ENCODE measurements at places on chromosomes 7 and 10. TPM values are rescaled to one million over a fixed set of nuclear protein-coding genes. Genes with fewer than 3 reads are reported as not detected.
A peak's percentile ranks its signal among the peaks of the same experiment; 100 is the strongest.

GRCh38 chr7:6279937-6280336 lies 7.5 kb upstream of the CYTH3 start:
- H3K36me3 ChIP-seq: no peaks in the 10 kb centered on the region
- no peaks in the 10 kb centered on the region for H3K27me3 ChIP-seq
- no peak for DNase-seq
- H3K4me3 ChIP-seq: no peak overlapping the region

- H3K27ac ChIP-seq: no peak overlapping the region
- H3K27me3 ChIP-seq: no peaks in the 10 kb centered on the region
- no peak overlapping the region for H3K4me3 ChIP-seq
- no peak for DNase-seq
- H3K4me1 ChIP-seq: no peaks in the 10 kb centered on the region
These were observed 56.9 kb downstream of the ATAD1 start for GRCh38 chr10:87761153-87761552.

Gene GJD4
- not detected for total RNA-seq

DNA sequence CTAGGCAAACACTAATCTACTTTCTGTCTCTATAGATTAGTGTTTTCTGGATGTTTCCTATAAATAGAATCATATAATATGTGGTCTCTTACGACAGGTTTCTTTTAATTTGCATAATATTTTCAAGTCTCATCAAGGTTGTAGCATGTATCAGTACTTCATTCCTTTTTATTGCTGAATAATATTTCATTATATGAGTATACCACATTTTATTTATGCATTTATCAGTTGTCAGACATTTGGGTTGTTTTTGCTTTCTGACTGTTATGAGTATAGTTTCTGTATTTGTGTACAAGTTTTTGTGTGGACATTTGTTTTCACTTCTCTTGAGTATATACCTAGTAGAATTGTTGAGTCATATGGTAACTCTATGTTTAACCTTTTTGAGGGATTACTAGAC lies 48.2 kb downstream of the SHOC2 start:
- no peak overlapping the region for H3K27ac ChIP-seq
- H3K4me3 ChIP-seq: no peak overlapping the region
- no peak for DNase-seq
- H3K36me3 ChIP-seq: no peaks in the 10 kb centered on the region
- no peaks in the 10 kb centered on the region for H3K27me3 ChIP-seq

Gene SRRT
- total RNA-seq: 212 TPM

DNA sequence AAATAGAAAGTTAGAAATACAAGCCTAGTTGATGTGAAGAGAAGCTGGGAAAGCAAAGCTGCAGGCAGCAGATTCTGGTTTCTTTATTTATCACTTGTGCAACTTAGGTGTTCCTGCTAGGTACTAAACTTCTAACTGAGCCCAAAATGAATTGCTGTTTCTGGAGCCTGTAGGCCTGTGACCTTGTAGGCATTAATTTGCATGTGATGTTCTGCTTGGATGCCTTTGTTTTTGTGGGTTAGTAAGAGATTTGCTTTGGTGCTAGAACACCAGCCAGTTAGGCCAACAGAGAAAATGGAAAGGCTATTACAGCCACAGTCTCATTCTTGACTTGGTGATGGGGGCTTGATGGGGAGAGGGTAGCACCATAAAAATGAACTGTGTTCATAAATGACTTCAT lies 370.7 kb downstream of the PPP1R3A start:
- H3K4me3 ChIP-seq: no peak overlapping the region
- H3K36me3 ChIP-seq: no peaks in the 10 kb centered on the region
- no peaks in the 10 kb centered on the region for H3K27me3 ChIP-seq
- H3K27ac ChIP-seq: no peak overlapping the region

DNA sequence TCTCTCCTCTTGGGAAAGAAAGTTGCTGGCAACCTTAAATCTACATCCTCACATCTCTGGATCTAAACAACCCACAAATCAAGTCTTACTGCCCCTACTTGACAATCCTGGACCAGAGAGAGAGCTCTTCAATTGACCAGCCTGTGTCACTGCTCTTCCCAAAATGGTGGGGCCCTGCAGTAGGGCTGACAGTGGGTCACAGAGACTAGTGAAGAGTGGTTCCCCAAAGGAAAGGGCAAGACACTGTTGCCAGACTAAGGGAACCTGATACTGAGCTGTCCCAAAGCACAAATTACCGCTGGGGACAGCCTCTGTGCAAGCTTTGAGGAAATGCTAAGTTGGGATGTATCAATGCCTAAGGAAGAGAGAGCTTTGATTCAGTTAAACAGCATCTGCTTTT lies 4.5 kb upstream of the GPRIN2 start:
- no peaks in the 10 kb centered on the region for H3K36me3 ChIP-seq
- H3K4me3 ChIP-seq: no peak overlapping the region
- no peaks in the 10 kb centered on the region for H3K4me1 ChIP-seq
- no peak overlapping the region for H3K27ac ChIP-seq
- no peak for DNase-seq

DNA sequence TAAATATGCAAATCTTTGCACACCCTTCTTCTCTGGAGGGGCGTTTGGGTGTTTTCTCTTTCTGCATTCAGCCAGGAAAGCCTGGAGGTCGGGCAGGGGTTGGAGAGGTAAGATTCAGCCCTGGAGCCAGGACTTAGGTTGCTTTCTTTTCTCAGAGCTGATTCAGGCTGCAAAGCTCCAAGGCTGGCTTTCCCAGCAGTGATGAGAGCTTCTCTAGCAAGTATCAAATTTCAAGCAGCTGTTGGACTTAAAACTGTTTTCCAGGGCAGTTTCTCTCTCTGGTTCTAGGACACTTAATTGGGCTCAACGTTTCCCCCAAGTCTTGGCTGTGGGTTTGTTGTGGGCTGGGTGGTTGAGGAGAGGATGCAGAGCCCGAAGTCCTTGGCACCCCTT lies 608 bp downstream of the AKR1B10 start:
- H3K27me3 ChIP-seq: no peaks in the 10 kb centered on the region
- no peaks in the 10 kb centered on the region for H3K36me3 ChIP-seq
- DNase-seq: no peak
- H3K4me1 ChIP-seq: no peaks in the 10 kb centered on the region

GRCh38 chr7:68504716-68505115 lies 1093.6 kb upstream of the AUTS2 start:
- no peaks in the 10 kb centered on the region for H3K27me3 ChIP-seq
- H3K36me3 ChIP-seq: no peaks in the 10 kb centered on the region
- H3K4me3 ChIP-seq: no peak overlapping the region

Gene MYOZ1
- not detected for total RNA-seq

DNA sequence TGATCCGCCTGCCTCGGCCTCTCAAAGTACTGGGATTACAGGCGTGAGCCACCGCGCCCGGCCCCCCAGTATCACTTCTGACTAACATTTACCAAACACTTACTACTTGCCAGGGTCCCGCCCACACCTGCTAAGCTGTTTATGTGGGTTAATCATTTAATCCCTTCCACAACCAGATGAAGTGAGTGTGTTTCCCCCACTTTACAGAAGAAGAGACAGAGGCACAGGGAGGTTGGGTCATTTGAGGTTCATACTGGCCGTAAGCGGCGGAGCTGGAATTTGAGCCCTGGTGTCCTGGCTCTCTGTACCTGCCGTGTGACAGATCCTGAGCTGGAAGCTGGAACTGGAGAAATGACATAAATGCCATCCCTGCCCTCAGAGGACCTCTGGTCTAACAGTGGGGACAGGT lies 15.1 kb upstream of the VPS37D start:
- no peak overlapping the region for H3K4me3 ChIP-seq
- no peak overlapping the region for H3K27ac ChIP-seq
- H3K36me3 ChIP-seq: no peaks in the 10 kb centered on the region
- no peak for DNase-seq
- peaks cover 10% of the 10 kb centered on the region for H3K27me3 ChIP-seq

- H3K4me3 ChIP-seq: no peak overlapping the region
- H3K27me3 ChIP-seq: no peaks in the 10 kb centered on the region
- H3K4me1 ChIP-seq: no peaks in the 10 kb centered on the region
These were observed 106.0 kb upstream of the PDCD4 start for GRCh38 chr10:110765513-110766319.

- H3K27ac ChIP-seq: no peak overlapping the region
- H3K4me3 ChIP-seq: no peak overlapping the region
- H3K27me3 ChIP-seq: no peaks in the 10 kb centered on the region
- no peak for DNase-seq
These were observed 116.8 kb downstream of the MAD1L1 start for GRCh38 chr7:2115760-2116447.

Gene CFAP46
- total RNA-seq: not detected

GRCh38 chr7:129535896-129536295 lies 33.6 kb downstream of the SMKR1 start:
- no peak overlapping the region for H3K4me3 ChIP-seq
- no peak for DNase-seq
- no peaks in the 10 kb centered on the region for H3K27me3 ChIP-seq

Gene BTBD16
- not detected for total RNA-seq

Gene STOX1
- total RNA-seq: 1.2 TPM

DNA sequence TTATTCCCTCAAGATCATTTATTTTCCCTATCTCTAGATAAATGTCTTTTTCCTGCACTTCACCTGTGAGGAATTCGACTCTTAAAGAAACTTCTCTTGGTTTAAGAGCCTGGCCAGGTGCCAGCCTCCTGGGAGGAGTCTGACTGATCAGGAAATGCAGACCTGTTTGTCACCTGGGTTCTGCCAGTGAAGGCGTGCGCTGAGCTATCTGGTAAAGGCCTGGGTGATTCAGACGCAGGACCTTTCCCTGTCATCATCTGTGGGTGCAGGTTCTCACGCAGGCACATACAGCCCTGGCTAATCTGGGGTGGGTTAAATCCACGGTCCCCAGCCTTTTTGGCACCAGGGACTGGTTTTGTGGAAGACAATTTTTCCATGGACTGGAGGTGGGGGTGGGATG lies 65.3 kb upstream of the AQP1 start:
- H3K4me3 ChIP-seq: no peak overlapping the region
- H3K27ac ChIP-seq: no peak overlapping the region
- no peak for DNase-seq
- H3K27me3 ChIP-seq: no peaks in the 10 kb centered on the region
- no peaks in the 10 kb centered on the region for H3K4me1 ChIP-seq
- H3K36me3 ChIP-seq: no peaks in the 10 kb centered on the region

Gene ANKRD22
- total RNA-seq: 0.59 TPM

DNA sequence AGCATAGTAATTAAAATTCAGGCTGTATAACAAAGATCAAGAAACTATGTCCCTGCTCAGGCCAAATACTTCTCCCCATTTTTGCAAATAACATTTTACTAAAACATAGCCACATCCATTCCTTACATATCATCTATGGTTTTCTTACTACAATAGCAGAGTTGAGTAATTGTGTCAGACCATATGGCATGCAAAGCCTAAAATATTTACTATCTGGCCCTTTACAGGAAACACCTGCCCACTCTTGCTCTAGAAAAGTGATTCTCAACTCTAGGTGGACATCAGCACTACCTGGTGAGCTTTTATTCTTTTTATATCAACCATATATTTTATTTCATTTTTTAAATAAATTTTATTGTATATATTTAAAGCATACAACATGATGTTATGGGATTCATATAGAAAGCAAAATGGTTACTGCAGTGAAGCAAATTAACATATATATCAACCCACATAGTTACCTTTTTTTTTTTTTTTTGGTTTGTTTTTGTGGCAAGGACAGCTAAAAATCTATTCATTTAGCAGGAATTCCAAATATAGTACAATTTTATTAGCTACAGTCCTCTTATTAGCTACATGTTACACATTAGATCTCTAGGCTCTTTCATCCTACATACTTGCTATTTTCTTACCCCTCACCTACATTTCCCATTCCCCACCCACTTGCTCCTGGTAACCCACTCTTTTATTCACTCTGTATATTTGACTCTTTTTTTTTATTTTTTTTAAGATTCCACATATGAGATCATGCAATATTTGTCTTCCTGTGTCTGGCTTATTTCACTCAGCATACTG lies 19.6 kb downstream of the ABI1 start:
- DNase-seq: no peak
- H3K4me1 ChIP-seq: peaks cover 27% of the 10 kb centered on the region

DNA sequence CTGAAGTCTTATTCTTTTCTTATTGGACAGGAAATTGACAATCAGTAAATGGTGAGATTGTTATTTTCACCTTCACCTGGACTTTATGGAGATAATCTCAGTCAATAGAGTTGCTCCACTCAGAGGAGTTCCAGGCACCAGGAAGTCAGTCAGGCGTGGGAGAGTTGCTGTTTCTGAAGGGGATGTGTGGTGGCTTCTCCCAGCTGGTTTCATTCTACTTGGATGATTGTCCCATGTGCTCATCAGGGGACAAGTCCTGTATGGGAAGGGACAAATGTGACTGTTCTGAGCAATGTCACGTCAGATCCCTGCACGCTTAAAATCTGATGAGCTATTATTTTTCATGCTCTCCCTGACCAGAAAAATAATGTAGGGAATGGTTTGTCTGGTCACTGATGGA lies 222.5 kb upstream of the PITRM1 start:
- no peaks in the 10 kb centered on the region for H3K36me3 ChIP-seq
- no peak overlapping the region for H3K27ac ChIP-seq
- no peak for DNase-seq
- no peaks in the 10 kb centered on the region for H3K4me1 ChIP-seq

DNA sequence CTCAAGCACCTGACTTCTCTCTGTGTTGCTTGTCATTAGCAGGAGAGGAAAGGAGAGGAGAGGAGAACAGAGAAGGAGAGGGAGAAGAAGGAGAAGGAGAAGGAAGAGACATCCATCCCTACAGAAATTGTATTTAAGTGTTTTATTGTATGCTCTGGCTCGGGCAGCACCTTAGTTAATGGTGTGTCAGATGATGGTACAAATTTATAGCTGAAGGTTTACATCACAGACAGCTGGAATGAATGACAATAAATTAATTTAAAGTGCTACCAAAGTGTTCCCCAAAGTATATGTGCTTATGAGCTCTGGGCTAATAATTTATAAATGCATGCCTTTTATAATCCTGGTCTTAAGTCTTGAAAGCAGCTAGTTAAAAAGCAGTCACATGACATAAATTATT lies 38.1 kb upstream of the ZMIZ1 start:
- H3K27me3 ChIP-seq: no peaks in the 10 kb centered on the region
- H3K4me1 ChIP-seq: peaks cover 17% of the 10 kb centered on the region
- no peak overlapping the region for H3K4me3 ChIP-seq

- peaks cover 20% of the 10 kb centered on the region for H3K4me1 ChIP-seq
- peak overlapping the region; percentile 53 for H3K27ac ChIP-seq
- no peaks in the 10 kb centered on the region for H3K27me3 ChIP-seq
- DNase-seq: peak; percentile 13
These were observed 31.9 kb downstream of the RSBN1L start for GRCh38 chr7:77727936-77728701.

- H3K4me1 ChIP-seq: no peaks in the 10 kb centered on the region
- no peak overlapping the region for H3K4me3 ChIP-seq
- no peak for DNase-seq
- no peak overlapping the region for H3K27ac ChIP-seq
These were observed 449.0 kb downstream of the ETV1 start for GRCh38 chr7:13540429-13540828.

- H3K4me1 ChIP-seq: no peaks in the 10 kb centered on the region
- H3K27ac ChIP-seq: no peak overlapping the region
- DNase-seq: no peak
- H3K36me3 ChIP-seq: no peaks in the 10 kb centered on the region
- H3K27me3 ChIP-seq: no peaks in the 10 kb centered on the region
- no peak overlapping the region for H3K4me3 ChIP-seq
These were observed 261.5 kb downstream of the DIP2C start for GRCh38 chr10:427761-428519.

- H3K36me3 ChIP-seq: no peaks in the 10 kb centered on the region
- no peaks in the 10 kb centered on the region for H3K4me1 ChIP-seq
- DNase-seq: no peak
- no peak overlapping the region for H3K27ac ChIP-seq
- no peak overlapping the region for H3K4me3 ChIP-seq
These were observed 259.4 kb downstream of the CCSER2 start for GRCh38 chr10:84587789-84588188.

GRCh38 chr10:57186201-57186600 lies 825.1 kb upstream of the ZWINT start:
- DNase-seq: no peak
- H3K4me1 ChIP-seq: no peaks in the 10 kb centered on the region
- H3K27ac ChIP-seq: no peak overlapping the region
- H3K27me3 ChIP-seq: no peaks in the 10 kb centered on the region
- H3K4me3 ChIP-seq: no peak overlapping the region

Data from naive thymus-derived CD4-positive, alpha-beta T cell (primary cell).